ENCODE measurements at places on chromosomes 4 and X. TPM values are rescaled to one million over a fixed set of nuclear protein-coding genes. Genes with fewer than 3 reads are reported as not detected.
A peak's percentile ranks its signal among the peaks of the same experiment; 100 is the strongest.

DNA sequence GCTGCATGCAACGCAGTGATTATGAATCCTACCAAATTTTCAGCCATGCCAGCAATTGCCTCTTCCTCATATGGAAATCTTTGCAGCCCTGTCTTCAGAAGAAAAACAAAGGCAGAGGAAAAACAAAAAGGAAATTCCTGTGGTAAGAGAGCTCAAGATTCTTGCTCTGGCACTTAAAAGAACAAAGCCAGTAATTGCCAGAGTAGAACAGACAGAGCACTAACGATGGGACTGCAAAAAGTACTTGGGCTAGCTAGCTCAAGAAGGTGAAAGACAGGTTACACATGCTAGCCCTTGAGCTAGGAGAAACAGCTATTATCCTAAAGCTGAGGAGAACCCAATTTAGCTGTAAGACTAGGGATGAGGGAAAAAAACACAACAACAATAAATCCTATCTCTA is 582.3 kb downstream of the KCNIP4 start:
- no peak for DNase-seq
- no peaks in the 10 kb centered on the region for H3K36me3 ChIP-seq
- no peaks in the 10 kb centered on the region for H3K27me3 ChIP-seq
- no peak overlapping the region for H3K4me3 ChIP-seq

DNA sequence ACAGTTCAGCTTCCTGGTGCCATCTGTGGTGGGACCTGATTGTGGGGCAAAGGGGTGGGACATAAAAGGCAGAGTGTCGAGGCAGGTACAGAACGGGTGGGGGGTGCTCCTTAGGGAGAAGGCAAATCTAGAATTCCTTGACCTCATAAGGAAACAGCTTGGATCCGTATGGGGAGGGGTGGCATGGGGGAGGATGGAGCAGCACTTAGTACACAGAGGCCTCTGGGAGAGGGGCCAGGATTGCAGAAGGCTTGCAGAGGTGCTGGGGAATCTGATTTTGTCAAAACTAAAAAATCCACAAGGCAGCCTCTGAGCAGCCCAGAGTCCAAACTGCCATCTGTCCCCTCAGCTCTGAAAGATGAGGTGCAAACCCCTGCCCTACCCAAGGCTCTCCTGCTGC is 2.3 kb upstream of the EMD start:
- DNase-seq = no peak
- H3K27me3 ChIP-seq = no peaks in the 10 kb centered on the region
- H3K4me1 ChIP-seq = peaks cover 5% of the 10 kb centered on the region
- no peaks in the 10 kb centered on the region for H3K36me3 ChIP-seq
- no peak overlapping the region for H3K4me3 ChIP-seq

DNA sequence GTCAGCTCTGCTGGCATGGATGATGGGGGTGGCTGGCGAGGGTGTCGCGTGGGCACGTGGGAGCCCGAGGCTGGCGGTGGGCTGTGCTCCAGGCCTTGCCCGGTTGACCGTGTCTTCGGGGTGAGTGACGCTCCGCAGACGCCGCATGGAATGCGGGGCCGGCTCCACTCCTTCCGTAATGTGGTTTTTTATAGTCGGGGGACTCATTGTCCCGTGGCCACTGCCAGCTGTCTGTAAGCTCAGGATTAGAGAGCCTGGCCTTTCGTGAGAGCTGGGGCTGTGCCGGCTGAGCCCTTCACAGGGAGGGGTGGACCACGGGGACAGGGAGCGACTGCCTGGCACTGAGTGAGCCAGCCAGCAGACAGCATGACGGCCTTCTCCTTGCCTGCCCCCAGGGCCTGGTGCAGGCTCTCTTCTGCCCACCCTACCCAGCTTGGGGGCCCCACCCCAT is 20.4 kb downstream of the DOK7 start:
- H3K4me1 ChIP-seq = peaks cover 75% of the 10 kb centered on the region
- H3K27ac ChIP-seq = peak overlapping the region; percentile 40
- no peaks in the 10 kb centered on the region for H3K27me3 ChIP-seq
- no peaks in the 10 kb centered on the region for H3K36me3 ChIP-seq

DNA sequence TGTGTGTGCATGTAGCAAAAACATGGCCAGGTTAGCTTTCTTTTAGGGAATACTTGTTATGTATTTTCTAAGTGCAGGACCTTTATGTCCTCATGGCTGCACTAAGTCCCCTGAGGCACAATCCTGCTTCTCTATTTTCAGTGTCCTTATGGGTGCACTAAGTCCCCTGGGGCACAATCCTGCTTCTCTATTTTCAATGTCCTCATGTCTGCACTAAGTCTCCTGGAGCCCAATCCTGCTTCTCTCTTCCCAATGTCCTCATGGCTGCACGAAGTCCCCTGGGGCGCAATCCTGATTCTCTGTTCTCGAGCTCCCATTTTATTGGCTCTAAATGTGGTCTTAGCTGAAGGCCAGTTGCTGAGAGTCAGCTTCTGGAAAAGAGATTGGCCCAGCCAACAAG is 49.7 kb upstream of the GPRIN3 start:
- DNase-seq = no peak

DNA sequence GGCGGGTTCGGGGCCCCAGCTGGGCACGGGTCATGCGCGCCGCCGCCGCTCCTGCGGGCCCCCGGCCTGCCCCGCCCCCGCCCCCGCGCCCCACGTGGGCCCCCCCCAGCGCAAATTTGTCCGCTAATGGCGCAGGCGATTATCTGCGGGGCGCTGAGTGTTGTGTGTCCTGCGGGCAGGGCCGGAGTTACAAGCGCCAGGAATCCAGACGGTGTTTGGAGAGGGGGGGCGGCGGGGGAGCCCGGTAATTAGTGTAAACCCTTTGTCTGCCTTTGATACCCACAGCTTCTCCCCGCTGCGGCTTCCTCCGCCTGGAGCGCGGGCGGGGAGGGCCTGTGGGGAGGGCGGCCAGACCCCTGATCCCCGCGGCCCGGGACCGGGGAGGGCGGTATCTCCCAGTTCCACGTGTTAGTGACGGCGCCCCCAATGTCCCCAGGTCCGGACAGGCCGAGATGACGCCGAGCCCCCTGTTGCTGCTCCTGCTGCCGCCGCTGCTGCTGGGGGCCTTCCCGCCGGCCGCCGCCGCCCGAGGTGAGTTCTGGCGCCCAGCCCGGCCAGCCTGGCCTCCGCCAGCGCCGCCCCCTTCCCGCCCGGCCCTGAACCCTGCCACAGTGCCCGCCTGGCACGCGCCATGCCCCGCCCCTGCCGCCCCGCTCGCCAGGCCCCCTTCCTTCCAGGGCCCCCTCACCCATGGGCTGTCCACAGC is 761 bp downstream of the FGFRL1 start:
- peaks cover 13% of the 10 kb centered on the region for H3K36me3 ChIP-seq
- H3K4me1 ChIP-seq = peaks cover 18% of the 10 kb centered on the region
- peak overlapping the region; percentile 89 for H3K4me3 ChIP-seq
- DNase-seq = peak; percentile 64

F11 gene
- 0.42 TPM for total RNA-seq

DNA sequence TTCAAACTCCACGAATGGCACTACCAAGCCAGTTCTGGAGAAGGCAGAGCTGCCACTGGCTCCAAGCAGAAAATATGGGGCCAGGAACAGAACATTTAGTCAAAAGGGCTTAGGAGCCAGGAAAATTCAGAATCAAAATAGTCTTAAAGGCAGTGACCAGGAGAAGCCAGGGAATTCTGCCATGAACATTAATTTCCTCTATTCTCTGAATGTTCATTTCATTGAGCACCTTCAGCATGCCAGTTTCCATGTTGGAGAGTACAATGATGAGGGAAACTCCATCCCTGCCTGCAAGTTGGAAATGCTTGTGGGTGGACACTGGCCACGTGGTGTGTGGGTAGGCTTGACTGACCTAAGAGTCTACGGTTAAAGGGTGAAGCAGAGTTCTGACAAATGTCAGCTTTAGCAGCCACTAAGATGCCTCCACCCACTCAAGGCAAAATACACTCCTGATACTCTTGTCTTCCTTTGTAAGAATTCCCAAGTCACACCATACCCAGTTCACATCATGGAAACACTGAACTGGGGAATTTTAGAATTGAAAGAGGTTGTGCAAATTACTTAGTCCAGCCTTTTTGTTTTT is 190.1 kb upstream of the C1QTNF7 start:
- H3K27ac ChIP-seq = no peak overlapping the region
- no peaks in the 10 kb centered on the region for H3K36me3 ChIP-seq
- no peaks in the 10 kb centered on the region for H3K27me3 ChIP-seq
- DNase-seq = no peak
- H3K4me1 ChIP-seq = peaks cover 24% of the 10 kb centered on the region

DNA sequence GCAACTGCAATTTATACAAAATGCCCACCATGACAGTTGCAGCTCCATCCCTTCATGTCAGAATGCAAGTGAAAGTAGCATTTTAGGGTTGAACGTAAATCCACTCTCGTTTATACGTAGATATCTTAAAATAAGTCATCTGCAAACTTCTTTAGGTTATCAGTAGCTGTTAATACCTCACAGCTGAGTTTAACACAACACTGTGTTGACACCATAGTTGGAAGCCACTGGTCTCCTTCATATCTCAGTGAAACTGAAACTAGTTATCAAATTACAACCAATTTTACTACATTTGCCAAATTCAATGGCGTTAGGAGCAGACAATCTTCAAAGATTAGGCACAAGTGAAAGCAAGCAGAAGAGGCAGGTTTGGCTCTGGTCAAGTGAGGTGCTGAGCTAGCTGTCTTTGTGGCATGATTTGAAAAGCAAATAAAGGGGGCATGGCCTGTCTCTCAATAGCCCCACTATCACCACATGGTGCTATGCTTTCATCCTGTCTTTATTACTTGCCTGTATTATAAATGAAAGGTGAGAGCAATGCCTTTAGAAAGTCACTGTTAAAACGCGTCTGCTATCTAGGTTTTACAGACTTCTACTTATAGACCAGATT is 12.3 kb downstream of the PPP3CA start:
- no peak overlapping the region for H3K4me3 ChIP-seq
- H3K27me3 ChIP-seq = no peaks in the 10 kb centered on the region
- H3K4me1 ChIP-seq = no peaks in the 10 kb centered on the region
- no peak overlapping the region for H3K27ac ChIP-seq
- DNase-seq = no peak

GRCh38 chr4:171742436-171742835 is 70.8 kb upstream of the GALNTL6 start:
- no peaks in the 10 kb centered on the region for H3K4me1 ChIP-seq
- DNase-seq = no peak
- H3K27ac ChIP-seq = no peak overlapping the region
- no peaks in the 10 kb centered on the region for H3K36me3 ChIP-seq
- no peak overlapping the region for H3K4me3 ChIP-seq
- no peaks in the 10 kb centered on the region for H3K27me3 ChIP-seq

GRCh38 chr4:36123906-36124305 is 120.4 kb downstream of the ARAP2 start:
- DNase-seq = no peak
- no peaks in the 10 kb centered on the region for H3K36me3 ChIP-seq
- H3K27ac ChIP-seq = no peak overlapping the region
- H3K4me3 ChIP-seq = no peak overlapping the region
- no peaks in the 10 kb centered on the region for H3K4me1 ChIP-seq
- H3K27me3 ChIP-seq = no peaks in the 10 kb centered on the region

GRCh38 chr4:149932188-149932587 is 116.5 kb upstream of the IQCM start:
- no peaks in the 10 kb centered on the region for H3K36me3 ChIP-seq
- no peaks in the 10 kb centered on the region for H3K27me3 ChIP-seq
- no peaks in the 10 kb centered on the region for H3K4me1 ChIP-seq
- DNase-seq = no peak
- no peak overlapping the region for H3K27ac ChIP-seq
- no peak overlapping the region for H3K4me3 ChIP-seq

- H3K27me3 ChIP-seq = no peaks in the 10 kb centered on the region
- H3K4me1 ChIP-seq = no peaks in the 10 kb centered on the region
- no peak overlapping the region for H3K27ac ChIP-seq
Observed at GRCh38 chr4:97150966-97151365, 992.3 kb downstream of the STPG2 start.

All from SJCRH30 (cell line).